ENCODE measurements at places on chromosomes 11 and 22. TPM values are rescaled to one million over a fixed set of nuclear protein-coding genes. Genes with fewer than 3 reads are reported as not detected.

DNA sequence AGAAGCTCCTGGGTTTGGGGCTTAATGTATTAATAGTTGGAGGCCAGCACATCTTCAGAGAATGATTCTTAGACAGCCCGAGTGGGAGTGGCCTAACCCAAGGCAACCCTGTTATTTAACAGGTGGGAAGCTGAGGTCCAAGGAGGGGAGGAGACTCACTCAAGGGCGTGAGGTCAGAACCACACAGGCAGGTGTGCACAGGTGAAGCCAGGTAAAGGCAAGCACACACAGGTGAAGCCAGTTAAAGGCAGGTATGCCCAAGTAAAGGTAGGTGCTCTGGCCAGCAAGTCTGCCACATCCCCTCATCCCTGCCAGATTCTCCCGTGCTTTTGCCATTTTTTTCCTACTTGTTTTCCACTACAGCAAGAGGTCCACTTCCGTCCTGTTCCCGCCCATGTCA is 2.9 kb upstream of the SHANK2 start:
- H3K27ac ChIP-seq: no peak overlapping the region
- no peak overlapping the region for H3K4me3 ChIP-seq
- H3K4me1 ChIP-seq: peaks cover 7% of the 10 kb centered on the region
- no peaks in the 10 kb centered on the region for H3K27me3 ChIP-seq

- DNase-seq: no peak
- no peaks in the 10 kb centered on the region for H3K4me1 ChIP-seq
- no peak overlapping the region for H3K27ac ChIP-seq
- no peak overlapping the region for H3K4me3 ChIP-seq
- H3K27me3 ChIP-seq: no peaks in the 10 kb centered on the region
These were observed 41.0 kb downstream of the C11orf58 start for GRCh38 chr11:16779436-16779835.

Gene TAGLN
- polyA plus RNA-seq: 0.25 TPM

Gene ENTHD1
- polyA plus RNA-seq: 0.32 TPM

Gene MYBPC3
- not detected for polyA plus RNA-seq

GRCh38 chr11:55956521-55956920 is 13.2 kb downstream of the OR10AG1 start:
- H3K27ac ChIP-seq: no peak overlapping the region
- H3K27me3 ChIP-seq: no peaks in the 10 kb centered on the region
- no peak for DNase-seq
- no peak overlapping the region for H3K4me3 ChIP-seq
- no peaks in the 10 kb centered on the region for H3K4me1 ChIP-seq

DNA sequence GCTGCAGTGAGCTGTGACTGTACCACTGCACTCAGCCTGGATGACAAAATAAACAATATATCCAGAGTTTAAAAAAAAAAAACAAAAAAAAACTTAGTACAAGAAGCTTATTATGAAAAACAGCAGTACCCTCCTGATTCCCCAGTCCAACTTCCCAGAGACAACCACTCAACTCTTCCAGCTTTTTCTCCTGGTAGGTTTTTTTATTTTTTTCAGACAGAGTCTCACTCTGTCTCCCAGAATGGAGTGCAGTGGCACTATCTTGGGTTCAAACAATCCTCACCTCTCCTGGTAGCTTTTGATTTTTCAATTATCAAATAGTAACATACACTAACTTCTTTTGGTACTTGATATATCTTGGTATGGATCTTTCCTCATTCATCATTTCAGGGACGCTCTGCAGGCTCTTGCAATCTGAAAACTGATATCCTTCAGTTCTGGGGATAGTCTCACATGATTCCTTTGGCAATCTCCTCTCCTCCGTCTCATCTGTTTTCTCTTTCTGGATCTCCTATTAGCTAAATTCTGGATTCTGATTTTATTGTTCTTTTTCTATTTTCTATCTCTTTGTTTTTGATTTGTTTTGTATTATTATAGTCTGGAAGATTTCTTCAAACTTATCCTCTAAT is 44.9 kb downstream of the ALG9 start:
- no peak for DNase-seq
- no peak overlapping the region for H3K4me3 ChIP-seq
- peaks cover 8% of the 10 kb centered on the region for H3K36me3 ChIP-seq
- H3K27me3 ChIP-seq: no peaks in the 10 kb centered on the region

DNA sequence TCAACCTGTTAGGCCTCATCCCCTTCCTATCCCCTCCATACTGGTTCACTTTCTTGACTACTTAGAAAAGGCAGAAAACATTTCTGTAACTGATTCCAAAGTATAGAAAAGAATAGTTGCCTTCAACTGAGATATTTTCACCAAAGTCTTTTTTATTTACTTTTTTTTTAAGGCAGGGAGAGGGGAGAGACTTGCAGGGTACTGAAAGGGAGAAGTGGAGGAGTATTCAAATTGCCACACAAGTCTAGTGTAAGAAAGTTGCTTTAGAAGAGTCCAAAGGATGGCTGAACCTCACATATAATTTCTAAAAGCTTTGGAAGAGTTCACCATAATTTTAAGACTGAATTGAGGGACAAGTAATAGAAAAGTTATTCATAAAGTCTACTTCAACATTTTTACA is 6.3 kb downstream of the PHF21A start:
- peaks cover 57% of the 10 kb centered on the region for H3K4me1 ChIP-seq
- no peaks in the 10 kb centered on the region for H3K36me3 ChIP-seq
- peak overlapping the region; percentile 92 for H3K4me3 ChIP-seq
- no peak for DNase-seq

Gene TSPAN18
- 4.9 TPM for polyA plus RNA-seq

DNA sequence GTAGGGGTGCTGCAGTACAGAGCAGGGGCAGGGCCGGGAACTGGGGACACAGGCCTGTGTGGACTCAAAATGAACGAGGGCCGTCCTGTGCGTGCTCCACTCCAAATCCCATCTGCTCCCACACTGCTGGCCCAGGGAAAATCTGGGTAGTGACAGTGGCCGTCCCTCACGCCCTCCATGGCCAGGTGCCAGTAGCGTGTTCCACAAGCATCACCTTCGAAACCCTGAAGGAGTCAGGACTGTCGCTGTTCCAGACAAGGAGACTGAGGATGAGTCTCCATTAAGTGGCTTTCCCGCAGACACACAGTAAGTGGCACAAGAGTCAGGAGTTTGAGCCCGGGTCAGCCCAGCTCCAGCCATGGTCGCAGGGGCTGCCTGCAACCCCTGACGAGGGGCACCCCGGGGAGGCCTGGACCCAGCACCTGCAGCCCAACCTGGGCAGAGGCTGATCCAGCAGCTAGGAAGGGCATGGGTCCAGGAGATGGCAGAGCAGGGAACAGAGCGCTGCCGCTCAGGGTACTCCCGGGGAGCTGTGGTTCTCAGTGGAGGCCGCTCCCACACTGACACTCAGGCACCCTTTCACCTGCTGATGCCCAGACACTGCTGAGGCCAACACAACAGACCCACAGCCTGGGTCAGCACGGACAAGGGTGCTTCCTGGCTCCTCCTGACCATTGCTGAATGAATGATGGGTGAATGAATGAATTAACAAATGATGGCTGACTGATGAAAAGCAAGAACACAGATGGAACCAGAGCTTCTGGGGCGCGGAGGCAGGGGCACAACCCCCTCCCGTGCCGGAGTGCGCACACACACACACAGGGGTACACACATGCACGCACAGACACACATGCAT is 35.3 kb downstream of the IGF2 start:
- no peak for DNase-seq
- H3K4me1 ChIP-seq: no peaks in the 10 kb centered on the region
